ENCODE measurements at places on chromosomes 12 and 14.

GRCh38 chr14:45587142-45587541 lies 334.1 kb upstream of the MIS18BP1 start:
- DNase-seq, result no peak

- no peak for DNase-seq
These were observed 65.1 kb upstream of the ETV6 start for GRCh38 chr12:11584221-11584855.

DNA sequence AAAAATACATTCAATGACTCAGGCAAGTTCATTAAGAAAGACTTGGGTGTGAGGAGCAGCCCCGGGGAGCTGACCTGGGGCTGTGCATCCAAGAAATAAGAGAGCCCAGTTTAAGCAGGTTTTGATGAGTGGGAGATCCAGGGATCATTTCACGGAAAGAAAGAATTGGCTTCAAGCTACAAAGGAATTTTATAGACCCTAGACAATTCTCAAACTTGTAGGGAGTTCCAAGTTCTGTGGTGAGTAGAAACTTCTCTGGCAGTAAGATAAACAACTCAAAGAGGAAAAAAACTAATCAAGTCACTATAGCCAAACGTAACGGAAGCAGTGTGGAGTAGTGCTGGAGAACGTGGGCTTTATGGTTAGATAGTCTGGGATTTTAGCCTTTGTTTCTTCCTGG lies 175.7 kb upstream of the DDHD1 start:
- no peak for DNase-seq

- no peak for DNase-seq
These were observed 315.2 kb upstream of the G2E3 start for GRCh38 chr14:30243805-30244204.

- DNase-seq, result no peak
These were observed 707.9 kb downstream of the AACS start for GRCh38 chr12:125773033-125773640.

- no peak for DNase-seq
These were observed 28.5 kb downstream of the CD9 start for GRCh38 chr12:6228535-6229223.

- no peak for DNase-seq
These were observed 5.2 kb upstream of the LRRC23 start for GRCh38 chr12:6899427-6899826.

- no peak for DNase-seq
These were observed 97.8 kb downstream of the SCARB1 start for GRCh38 chr12:124765581-124766489.

DNA sequence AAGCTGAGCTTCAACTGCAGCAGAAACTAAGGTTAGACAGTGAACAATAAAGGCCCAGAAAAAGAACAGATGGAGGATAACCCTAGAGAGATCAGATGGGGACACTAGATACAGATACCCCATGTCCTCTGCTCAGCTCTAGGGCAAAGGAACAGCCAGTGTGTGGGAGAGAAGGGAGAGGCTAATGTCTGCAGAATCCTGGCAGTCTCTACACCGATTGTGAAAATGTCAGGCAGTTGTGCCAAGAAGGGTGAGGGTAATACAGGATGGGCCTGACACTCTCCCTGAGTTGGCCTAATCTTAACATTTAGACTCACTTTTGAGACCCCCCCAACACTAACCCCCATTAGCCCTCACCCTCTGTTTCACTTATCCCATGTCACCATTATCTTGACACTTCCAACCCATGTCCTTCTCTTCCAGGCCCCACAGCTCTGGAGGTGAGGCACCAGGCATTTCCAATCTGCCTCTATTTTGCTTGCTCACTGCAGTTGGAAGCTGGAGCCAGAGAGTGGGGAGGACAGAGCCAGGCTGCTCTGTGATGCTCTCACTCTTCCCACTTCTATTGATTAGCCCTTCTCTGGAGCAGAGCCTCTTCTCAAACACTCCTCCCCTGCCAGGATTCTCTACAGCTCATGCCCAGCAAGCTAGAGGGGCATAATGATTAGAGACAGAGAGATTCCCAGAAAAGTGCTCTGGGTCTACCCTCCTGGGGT lies 3.0 kb upstream of the BLOC1S1 start:
- DNase-seq, result no peak

DNA sequence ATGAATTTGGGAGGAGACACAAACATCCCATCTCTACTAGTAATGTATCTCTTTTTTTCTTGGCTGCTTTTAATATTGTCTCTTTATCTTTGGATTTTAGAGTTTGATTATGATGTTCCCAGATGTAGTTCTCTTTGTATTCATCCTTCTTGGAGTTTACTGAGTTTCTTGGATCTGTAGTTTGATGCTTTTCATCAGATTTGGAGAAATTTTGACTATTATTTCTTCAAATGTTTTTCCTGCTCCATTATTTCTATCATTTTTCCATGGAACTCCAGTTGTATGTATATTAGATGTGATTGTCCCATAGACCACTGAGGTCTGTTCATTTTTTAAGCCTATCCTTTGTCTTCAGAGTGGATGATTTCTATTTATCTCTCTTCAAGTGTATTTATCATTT lies 90.7 kb upstream of the ARHGAP5 start:
- DNase-seq, result no peak

GRCh38 chr12:48419116-48419935 lies 53.0 kb upstream of the ANP32D start:
- DNase-seq, result no peak

DNA sequence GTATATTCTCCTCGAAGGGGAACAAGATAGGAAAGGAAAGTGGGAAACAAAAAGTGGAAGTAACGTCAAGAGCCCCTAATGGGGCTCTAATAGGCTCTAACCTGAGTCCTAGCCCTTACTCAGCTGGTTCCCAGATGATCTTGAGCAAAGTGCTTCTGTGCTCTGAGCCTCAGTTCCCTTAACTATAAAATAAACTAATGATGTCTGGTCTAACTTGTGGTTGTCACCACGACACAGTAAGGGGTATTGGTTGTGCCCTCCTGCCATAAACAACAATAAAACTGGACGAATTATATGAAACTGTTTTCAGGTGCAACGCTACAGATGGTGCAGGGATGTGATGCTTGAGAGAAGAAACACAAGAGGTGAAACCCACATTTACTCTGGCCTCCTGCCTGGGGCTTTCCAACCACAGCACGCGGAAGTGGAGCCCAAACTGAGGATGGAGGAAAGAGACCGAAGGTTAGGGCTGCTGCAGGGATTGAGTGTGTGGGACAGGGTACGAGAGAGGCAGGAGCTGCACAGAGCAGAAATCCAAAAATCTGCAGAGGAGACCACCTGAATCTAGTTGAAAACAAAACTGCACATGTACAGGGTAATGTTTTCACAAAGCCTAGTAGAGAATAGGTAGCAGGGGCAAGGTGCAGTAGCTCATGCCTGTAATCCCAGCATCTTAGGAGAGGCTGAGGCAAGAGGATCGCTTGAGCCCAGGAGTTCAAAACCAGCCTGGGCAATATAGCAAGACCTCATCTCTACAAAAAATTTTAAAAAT lies 45.6 kb upstream of the BCL2L14 start:
- DNase-seq, result no peak

DNA sequence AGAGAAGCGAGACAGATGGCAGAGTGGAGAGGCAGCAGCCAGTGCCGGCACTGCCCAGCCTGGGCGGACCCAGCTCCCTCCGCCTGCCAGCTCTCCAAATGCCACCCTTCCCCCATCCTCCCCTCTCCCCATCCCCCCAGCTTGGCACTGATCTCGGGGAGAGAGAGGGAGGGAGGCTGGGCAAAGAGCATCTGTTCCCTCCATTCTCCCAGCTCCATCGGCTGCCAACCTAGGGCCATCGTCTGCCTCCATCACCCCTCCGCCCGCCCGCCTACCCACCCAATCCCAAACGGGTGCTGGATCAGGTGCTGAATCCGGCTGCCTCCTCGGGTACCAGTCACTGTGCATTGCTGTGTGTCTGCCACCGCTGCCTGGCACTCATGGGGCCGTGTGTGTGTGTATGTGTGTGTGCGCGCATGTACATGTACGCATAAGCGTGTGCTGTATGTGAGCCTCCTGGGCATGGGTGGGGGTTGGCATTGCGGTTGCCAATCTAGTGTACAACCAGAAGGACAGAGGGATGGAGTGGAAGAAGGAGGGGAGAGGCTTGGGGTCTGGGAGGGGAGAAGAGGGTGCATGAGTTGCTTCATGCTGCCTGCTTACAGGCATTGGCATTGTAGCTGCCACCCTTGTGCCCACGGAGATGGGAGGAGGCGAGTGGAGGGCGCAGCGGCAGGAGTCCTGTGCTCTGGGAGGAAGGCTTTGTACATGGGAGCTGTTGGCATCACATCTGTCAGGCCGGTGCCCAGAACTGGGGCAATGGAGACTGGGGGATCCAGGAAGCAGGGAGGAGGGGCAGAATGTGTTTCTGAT lies 38.4 kb downstream of the ZFHX2 start:
- DNase-seq, result no peak

GRCh38 chr12:4951601-4952000 lies 41.9 kb downstream of the KCNA1 start:
- DNase-seq, result no peak

- no peak for DNase-seq
These were observed 615.9 kb upstream of the MIS18BP1 start for GRCh38 chr14:45868863-45869262.

DNA sequence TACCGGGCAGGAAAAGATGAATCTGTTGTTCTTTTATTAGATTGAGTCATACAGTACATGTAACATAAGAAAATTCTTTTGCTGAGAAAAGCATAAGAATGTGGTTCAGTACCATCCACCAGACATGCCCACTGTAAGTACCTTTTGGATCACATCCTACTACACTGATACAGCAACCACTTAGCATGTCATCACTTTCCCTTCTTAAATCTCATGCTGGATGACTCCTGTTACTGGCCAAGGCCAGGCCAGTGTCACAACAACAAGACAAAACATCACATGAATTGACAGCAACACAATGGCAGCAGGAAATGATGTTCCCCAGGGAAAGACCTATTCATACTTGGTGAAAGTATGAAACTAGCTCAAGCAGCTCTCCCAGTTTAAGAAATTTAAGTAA lies 46.4 kb downstream of the STXBP6 start:
- DNase-seq, result no peak

GRCh38 chr12:88108021-88108420 lies 33.9 kb downstream of the CEP290 start:
- no peak for DNase-seq

DNA sequence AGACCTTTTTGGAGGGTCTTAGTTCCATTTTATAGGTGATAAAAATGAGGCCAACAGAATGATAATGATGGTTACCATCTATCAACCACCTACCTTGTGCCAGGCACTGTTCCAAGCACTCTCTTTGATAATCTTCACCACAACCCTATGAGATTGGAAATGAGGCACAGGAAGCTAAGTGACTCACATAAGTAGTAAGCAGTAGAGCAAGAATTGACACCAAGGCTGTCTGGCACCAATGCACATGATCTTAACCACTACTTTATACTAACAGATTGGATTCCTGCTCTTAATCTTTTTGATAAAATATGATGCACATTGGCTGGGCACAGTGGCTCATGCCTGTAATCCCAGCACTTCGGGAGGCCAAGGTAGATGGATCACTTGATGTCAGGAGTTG lies 91.4 kb downstream of the DRAM1 start:
- no peak for DNase-seq

- no peak for DNase-seq
These were observed 37.2 kb downstream of the FBXO21 start for GRCh38 chr12:117152793-117153775.

GRCh38 chr12:120800665-120801064 lies 75.0 kb downstream of the ACADS start:
- DNase-seq, result no peak

GRCh38 chr12:17097674-17098073 lies 491.7 kb upstream of the LMO3 start:
- DNase-seq, result no peak

- DNase-seq, result peak; percentile 38
These were observed 1.5 kb downstream of the SPX start for GRCh38 chr12:21527451-21528180.

DNA sequence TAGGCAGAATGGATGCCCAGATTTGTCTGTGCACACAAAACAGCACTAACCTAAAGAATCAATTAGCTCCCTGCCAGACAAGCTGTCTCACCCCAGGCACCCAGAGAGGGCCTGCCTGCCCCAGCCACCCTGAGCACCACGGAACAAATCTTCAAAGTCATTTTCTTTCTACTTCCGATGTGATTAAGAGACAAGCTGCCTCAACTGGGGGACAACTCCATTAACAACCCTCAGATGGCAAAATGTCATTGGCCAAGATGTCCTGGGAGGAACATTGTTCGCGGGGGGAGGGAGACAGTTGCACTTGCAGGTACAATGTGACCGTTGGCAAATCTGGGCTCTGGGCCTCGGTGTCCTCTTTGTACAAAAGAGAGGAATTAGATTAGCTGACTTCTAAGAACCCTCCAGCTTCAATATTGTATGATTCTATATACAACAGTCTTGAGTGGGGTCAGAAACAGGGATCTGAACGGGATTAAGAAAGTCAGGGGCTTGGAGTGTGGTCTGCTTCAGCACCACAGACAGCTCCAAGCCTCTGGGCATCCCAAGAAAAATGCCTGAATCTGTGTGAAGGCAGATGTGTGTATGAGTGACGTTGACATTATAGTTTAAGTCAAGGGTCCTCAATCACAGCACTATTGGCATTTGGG lies 42.8 kb upstream of the CMKLR1 start:
- no peak for DNase-seq

GRCh38 chr12:70576341-70577282 lies 60.6 kb downstream of the PTPRB start:
- peak; percentile 74 for DNase-seq

GRCh38 chr12:119666900-119667576 lies 895 bp upstream of the PRKAB1 start:
- DNase-seq, result no peak

GRCh38 chr12:77742631-77743030 lies 88.1 kb upstream of the NAV3 start:
- no peak for DNase-seq

DNA sequence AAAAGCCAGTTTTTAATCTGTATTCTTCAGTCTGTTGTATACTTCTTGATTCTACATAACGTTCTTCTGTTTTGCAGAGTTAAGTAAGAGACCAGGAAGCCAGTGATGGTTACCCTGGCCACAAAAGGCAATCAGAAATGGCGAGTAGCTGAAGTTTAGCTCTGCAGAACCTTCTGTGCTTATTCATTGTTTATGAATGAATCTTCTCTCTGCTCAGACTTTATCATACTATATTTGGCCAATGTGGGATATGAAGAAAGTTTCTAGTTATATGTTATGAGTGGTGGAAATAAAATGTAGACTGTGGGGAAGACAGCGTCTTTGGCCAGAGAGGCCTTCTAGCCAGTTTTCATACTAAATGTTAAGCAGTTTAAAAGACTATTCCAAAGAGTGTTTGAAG lies 249.9 kb upstream of the RGS6 start:
- DNase-seq, result no peak

- DNase-seq, result no peak
These were observed 162.3 kb downstream of the NDUFA12 start for GRCh38 chr12:94841177-94841576.

DNA sequence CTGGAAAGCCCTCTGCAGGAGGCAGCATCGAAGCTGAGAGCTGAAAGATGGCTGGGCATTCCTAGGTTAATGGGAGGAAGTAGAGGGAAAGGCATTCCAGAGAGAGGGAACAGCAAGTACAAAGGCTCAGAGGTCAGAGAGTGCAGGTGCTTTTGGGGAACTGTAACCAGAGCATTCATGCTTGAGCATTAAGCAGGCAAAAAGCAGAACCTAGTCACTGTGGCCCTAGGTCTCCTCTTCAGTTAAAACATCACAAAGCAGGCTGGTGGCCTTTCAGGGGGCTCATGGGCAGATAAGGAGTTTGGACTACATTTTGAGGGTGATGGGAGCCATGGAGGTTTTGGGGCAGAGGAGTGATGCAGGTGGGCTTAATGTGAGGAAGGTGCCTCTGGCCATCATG lies 169.2 kb upstream of the MYL2 start:
- no peak for DNase-seq

GRCh38 chr12:86801439-86801838 lies 545.2 kb upstream of the MGAT4C start:
- no peak for DNase-seq
